PC-3 (cell line): ENCODE measurements at places on chromosomes 6 and 20. TPM values are rescaled to one million over a fixed set of nuclear protein-coding genes. Genes with fewer than 3 reads are reported as not detected.

The LY6G5C gene
- 1.6 and 1.8 TPM in 2 replicates for total RNA-seq

The VSX1 gene
- total RNA-seq: not detected in 2 replicates

The TNFRSF6B gene
- 41.6 and 59.0 TPM in 2 replicates for total RNA-seq

GRCh38 chr20:59123678-59124255, 39.9 kb upstream of the ZNF831 start:
- no peaks in the 10 kb centered on the region for H3K4me1 ChIP-seq
- no peak for DNase-seq
- H3K4me3 ChIP-seq: no peak overlapping the region
- no peaks in the 10 kb centered on the region for H3K36me3 ChIP-seq
- H3K27me3 ChIP-seq: peaks cover 93% of the 10 kb centered on the region

DNA sequence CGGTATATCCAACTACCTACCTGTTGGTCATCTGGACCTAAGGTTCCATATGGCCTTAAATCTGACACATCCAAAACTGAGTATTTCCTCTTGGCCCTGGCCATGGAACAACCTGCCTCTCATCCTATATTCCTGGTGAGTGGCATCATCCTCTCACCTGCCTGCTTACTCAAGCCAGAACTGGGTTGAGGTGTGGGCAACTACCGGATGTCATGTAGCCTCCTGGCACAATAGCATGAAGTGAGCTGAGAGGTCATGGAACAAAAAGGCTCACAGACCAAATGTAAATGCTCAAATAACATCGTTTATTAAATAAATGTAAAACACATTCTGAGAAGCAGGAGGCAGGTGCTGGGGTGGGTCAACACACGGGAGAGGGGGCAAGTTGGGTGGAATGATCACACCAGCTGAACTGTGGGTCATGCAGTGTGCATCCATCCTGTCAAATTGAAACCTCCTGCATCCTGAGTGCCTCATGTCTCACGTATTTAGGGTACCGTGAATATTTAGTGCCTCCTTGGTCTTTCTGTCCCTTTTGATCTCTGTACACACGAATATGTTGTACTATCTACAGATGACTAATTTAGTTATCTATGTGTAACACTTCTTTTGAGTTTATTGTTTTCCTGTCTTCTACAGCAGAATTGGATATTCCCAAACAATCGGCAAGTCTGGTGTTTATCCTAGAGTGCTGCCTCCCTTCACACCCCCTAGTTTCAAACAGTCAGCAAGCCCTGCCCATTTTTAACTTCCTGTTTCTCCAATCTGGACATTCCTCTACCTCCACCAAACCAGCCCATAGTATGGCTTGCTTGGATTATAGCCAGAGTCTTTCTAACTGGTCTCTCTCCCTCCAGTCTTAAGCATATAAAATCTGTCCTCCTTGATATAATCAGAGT, 7.9 kb upstream of the POU5F1 start:
- H3K36me3 ChIP-seq: no peaks in the 10 kb centered on the region
- H3K4me1 ChIP-seq: no peaks in the 10 kb centered on the region
- no peaks in the 10 kb centered on the region for H3K27me3 ChIP-seq
- H3K27ac ChIP-seq: no peak overlapping the region
- DNase-seq: no peak
- H3K4me3 ChIP-seq: no peak overlapping the region

- no peak for DNase-seq
- H3K27me3 ChIP-seq: no peaks in the 10 kb centered on the region
- no peaks in the 10 kb centered on the region for H3K36me3 ChIP-seq
- H3K27ac ChIP-seq: no peak overlapping the region
- H3K4me1 ChIP-seq: no peaks in the 10 kb centered on the region
These were observed 624.5 kb downstream of the RFPL4B start for GRCh38 chr6:112971651-112972050.

The BCL2L1 gene
- total RNA-seq: 260 and 277 TPM in 2 replicates

- no peak overlapping the region for H3K4me3 ChIP-seq
- no peaks in the 10 kb centered on the region for H3K36me3 ChIP-seq
- DNase-seq: no peak
- H3K4me1 ChIP-seq: no peaks in the 10 kb centered on the region
These were observed 464.8 kb upstream of the CDH4 start for GRCh38 chr20:60787276-60787675.

DNA sequence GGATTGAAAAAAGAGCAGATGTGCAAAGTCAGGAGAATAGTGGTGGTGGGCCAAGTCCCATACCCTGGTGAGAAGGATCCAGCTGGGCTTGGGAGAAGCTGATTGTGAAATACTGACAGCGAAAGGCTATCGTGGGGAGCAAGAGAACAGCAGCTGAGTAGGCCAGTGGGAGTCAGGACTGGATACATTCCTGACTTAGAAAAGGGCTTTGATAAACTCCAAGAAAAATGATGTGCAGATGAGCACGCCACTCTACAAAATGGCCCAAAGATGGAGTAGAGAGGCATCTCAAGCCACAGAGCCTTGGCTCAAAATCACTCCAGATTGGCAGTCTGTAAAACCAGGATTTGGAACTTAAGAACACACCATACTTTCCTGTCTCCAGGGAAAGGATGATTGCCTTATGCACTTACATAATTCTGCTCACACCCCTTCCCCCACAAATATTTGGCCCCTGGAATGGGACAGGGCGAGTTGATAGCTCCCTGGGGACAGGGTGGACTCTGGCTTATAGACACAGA, 578.7 kb downstream of the MAFB start:
- H3K4me3 ChIP-seq: no peak overlapping the region
- H3K4me1 ChIP-seq: no peaks in the 10 kb centered on the region
- DNase-seq: no peak
- H3K27me3 ChIP-seq: no peaks in the 10 kb centered on the region
- H3K27ac ChIP-seq: no peak overlapping the region

DNA sequence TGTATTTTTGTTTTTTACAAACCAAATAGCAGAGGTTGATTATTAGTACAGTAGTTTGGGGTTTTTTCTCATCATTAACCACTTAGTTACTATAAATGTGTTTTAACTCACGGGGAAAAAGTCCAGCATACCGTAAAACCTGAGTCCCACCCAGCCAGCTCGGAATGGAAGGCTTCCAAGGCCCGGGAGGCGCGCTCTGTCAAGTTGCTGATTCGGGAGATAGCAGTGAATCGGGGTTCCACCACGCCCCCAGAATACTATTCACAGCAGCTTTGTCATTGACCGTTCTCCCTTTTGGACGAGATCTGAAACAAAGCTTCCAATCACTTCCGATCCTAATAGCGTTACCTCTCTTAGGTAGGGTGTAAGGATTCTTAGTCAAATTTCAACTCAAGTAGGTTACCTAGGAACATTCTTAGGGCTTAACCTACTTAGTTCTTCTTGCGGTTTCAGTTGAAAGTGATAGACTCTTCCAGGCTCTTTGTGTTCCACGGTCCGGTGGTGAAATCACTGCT, 232.8 kb upstream of the QKI start:
- H3K36me3 ChIP-seq: no peaks in the 10 kb centered on the region
- H3K4me3 ChIP-seq: no peak overlapping the region
- H3K27me3 ChIP-seq: no peaks in the 10 kb centered on the region
- H3K4me1 ChIP-seq: peaks cover 4% of the 10 kb centered on the region; the same call in 1 of the 2 replicates
- no peak for DNase-seq
- no peak overlapping the region for H3K27ac ChIP-seq

DNA sequence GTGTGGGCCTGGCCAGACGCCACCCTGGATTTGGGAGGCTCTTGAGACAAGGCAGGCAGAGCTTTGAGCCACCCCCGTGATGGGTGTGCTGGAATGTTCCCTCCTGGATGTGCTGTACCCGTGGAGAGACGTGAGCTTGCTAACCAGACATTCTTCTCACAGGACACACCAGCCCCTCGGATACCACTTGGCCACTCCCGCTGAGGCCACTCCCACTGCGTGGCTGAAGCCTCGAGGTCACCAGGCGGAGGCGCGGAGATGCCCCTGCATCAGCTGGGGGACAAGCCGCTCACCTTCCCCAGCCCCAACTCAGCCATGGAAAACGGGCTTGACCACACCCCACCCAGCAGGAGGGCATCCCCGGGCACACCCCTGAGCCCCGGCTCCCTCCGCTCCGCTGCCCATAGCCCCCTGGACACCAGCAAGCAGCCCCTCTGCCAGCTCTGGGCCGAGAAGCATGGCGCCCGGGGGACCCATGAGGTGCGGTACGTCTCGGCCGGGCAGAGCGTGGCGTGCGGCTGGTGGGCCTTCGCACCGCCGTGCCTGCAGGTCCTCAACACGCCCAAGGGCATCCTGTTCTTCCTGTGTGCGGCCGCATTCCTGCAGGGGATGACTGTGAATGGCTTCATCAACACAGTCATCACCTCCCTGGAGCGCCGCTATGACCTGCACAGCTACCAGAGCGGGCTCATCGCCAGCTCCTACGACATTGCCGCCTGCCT, 14.1 kb downstream of the SLCO4A1 start:
- H3K36me3 ChIP-seq: peaks cover 70% of the 10 kb centered on the region
- no peaks in the 10 kb centered on the region for H3K27me3 ChIP-seq
- H3K4me1 ChIP-seq: peaks cover 16% of the 10 kb centered on the region
- H3K27ac ChIP-seq: no peak overlapping the region

The ARMH2 gene
- not detected in 2 replicates for total RNA-seq

DNA sequence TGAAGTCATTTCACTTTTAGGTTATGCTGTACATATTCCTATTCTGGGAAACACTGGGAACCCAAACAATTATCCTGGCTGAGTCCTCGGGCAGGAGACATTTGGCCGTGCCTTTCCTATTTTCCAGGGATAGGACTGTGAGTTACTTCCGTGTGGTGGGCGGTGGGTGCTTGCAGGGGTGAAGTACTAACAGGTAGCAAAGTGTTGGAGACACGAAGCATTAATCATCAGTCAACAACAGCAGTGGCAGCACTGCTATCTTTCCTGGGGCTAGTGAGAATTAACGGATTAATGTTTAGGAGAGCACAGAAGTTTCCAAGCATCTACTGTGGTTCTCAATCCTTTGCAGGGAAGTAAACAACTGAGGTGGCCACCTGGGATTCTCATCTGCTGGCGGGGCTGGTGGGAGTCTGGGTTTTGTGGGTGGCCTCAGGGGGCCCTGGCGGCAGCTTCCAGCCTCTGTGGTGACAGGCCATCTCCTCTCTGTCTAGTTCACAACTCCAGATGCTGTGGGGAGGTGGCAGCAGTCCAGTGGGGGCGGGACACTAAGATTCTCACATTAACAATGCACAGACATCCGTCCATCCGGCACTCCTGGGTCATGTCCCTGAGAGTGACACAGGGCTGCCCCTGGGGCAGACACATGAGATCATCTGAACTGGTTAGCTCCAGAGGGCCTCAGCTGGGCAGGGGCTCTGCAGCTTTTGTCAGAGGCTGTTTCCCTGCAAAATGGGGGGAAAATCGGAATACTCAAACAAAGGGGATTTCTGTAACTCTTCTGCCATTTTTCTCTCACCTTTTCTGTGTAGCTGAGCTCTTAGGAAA, 90.9 kb downstream of the GJA10 start:
- no peaks in the 10 kb centered on the region for H3K27me3 ChIP-seq
- H3K27ac ChIP-seq: no peak overlapping the region
- no peak for DNase-seq
- no peaks in the 10 kb centered on the region for H3K36me3 ChIP-seq
- H3K4me3 ChIP-seq: no peak overlapping the region
- H3K4me1 ChIP-seq: peaks cover 10% of the 10 kb centered on the region; the same call in 1 of the 2 replicates

The TOX2 gene
- 0.98 and 1.8 TPM in 2 replicates for total RNA-seq

The ADGRB3 gene
- 0.11 and 0.23 TPM in 2 replicates for total RNA-seq

The CST4 gene
- total RNA-seq: 0.98 TPM in 1 of 2 replicates, not detected in the other

- H3K36me3 ChIP-seq: no peaks in the 10 kb centered on the region
- no peak within 1 kb of the TSS for H3K4me3 ChIP-seq
- no peaks in the 10 kb centered on the region for H3K4me1 ChIP-seq
- no peaks in the 10 kb centered on the region for H3K27me3 ChIP-seq
These were observed at the start of gene APOBEC2 for GRCh38 chr6:41053041-41053440. TSS of gene APOBEC2 (plus strand) at chr6:41053202. CDS start at chr6:41053348, 146 bp downstream.

The VTA1 gene
- 35.9 and 38.6 TPM in 2 replicates for total RNA-seq

The BPIFA1 gene
- not detected in 2 replicates for total RNA-seq

The TULP4 gene
- total RNA-seq: 21.5 and 29.5 TPM in 2 replicates

- H3K27ac ChIP-seq: no peak overlapping the region
- H3K27me3 ChIP-seq: peaks cover 38% of the 10 kb centered on the region
- no peak overlapping the region for H3K4me3 ChIP-seq
These were observed 68.0 kb upstream of the NXT1 start for GRCh38 chr20:23282546-23282945.

The CFB gene
- 0.86 TPM in 1 of 2 replicates, not detected in the other for total RNA-seq

The SLC13A3 gene
- not detected in 2 replicates for total RNA-seq

DNA sequence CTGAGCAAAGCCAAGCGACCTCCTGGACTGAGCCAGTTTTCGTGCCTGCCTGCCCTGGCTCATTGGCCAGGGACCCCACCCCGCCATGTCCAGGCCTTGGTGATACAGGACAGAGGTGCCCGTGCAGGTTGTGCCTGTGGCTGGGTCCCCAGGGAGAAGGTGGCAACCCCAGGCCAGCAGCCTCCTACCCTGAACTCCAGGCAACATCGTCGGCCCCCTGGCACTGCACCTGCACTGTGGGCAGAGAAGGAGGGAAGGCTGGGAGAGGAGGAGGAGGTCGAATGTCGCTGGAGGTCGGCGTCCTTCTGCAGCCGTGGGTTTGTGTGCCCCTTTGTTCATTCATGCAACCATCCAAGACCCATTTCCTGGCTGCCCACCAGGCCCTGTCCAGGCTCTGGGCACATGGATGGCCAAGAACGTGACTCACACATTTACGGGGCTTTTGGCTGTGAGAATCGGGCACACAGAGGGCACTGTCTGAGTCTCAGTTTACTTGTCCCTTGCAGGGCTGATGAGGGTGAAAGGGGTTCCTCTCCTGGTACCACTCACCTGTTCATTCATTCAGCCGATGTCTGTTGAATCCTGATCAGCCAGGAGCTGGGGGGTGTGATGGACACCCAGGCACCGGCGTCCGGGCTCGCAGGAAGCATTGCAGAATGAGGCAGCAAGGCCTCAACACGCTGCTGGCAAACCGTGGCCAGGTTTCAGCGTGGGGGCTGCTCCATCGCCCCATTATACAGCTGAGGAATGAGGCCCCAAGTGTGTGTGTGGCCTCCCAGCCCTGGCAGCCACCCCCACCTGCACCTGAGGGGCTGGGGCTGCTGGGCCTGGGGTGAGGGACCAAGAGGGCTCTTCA, 2.3 kb upstream of the RBBP8NL start:
- H3K4me3 ChIP-seq: no peak overlapping the region
- peaks cover 4% of the 10 kb centered on the region; the same call in 1 of the 2 replicates for H3K27me3 ChIP-seq
- H3K36me3 ChIP-seq: no peaks in the 10 kb centered on the region
- H3K4me1 ChIP-seq: peaks cover 25% of the 10 kb centered on the region

GRCh38 chr6:46849361-46849690, 56.1 kb downstream of the MEP1A start:
- H3K27ac ChIP-seq: peak overlapping the region; percentile 70
- H3K4me1 ChIP-seq: peaks cover 32% of the 10 kb centered on the region
- peak overlapping the region; percentile 26; the same call in 1 of the 2 replicates for H3K4me3 ChIP-seq
- DNase-seq: peak; percentile 71

The MDFI gene
- total RNA-seq: 96.4 and 113 TPM in 2 replicates

The NEURL2 gene
- total RNA-seq: 2.3 and 3.7 TPM in 2 replicates

The HDGFL1 gene
- total RNA-seq: not detected in 2 replicates
